ENCODE measurements at places on chromosomes 11 and 22.

DNA sequence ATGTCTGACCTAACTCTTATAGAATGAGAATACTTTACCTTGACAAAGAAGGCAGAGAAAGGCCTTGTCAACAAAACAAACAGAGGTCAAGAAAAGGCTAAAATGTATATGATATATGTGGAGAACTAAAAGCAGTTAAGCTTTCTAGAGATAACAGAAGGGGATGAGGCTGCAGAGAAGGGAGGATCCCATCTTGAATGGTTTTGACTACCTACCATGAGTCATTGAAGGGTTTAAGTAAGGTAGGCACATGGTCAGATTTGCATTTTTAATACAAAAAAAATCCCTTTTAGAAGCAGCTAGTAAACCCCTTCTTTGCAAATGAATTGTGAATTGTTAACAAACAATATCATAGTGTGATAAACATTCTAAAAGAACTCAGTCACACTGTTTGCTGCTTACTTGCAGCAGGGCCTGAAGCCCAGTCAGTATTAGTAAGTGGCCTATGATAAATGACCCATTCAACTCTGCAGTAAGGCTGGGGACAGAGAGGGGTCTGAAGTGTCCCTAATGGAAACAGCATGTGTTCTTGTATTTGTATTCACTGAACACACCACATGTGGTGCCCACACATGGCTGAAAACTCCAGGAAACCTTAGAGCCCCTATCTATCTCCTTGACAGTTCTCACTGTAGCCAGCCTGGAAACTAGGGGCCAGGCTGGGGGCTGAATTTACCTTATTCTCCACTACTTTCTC is 328.8 kb upstream of the PITPNB start:
- no peak for DNase-seq

GRCh38 chr22:19086896-19087295 is 35.3 kb downstream of the DGCR2 start:
- no peak for DNase-seq

- DNase-seq, result no peak
Observed at GRCh38 chr11:12441231-12441861, 64.0 kb downstream of the PARVA start.

DNA sequence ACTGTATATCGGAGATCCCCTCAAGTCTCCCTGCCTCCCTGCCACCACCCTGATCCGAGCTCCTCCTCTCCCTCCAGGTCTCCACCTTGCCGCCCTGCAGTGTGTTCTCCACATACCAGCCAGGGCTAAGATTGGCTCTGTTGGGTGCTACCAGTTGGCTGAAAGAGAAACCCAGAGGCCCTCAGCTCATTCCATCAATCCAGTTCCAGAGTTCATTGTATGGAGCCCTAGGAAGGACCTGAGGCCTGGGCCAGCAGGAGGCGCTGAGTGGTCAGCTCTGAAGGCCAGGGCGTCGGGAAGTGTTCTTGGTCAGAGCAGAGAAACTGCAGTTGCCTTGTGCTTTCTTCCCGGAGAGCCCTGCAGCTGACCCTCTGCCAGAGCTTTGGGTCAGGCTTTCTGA is 2.2 kb upstream of the TOP3B start:
- peak; percentile 31 for DNase-seq

DNA sequence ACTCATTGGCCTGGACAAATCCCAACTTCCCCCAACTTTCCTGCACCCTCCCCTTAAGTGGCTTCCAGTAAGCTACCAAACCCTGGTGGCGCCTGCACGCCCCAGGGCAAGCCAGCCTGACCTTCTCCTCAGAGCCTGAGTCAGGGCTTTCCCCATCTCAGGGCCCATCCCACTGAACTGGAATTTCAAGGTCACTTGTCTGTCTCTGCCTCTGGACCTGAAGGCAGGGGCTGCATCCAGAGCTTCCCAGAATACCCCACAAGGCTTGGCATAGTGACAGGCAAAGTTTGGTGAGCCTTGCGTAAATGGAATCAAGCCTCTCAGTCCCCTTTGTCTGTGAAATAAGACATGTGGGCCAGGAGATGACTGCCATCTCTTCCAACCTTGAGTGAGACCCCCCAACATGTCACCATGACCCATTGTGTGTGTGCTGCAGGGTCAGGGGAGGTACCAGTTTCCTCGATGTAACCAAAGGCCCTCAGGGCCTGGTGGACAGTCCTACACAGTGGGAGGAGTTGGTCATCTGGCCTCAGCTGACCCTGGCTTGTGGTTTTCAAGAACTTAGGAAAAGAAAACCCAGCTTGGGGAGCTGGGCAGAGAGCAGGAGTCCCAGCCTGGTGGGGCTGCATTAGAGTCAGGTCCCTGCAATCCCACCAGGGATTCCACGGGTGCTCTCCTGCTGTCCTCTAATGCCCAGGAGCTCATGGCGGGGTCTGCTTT is 8.9 kb downstream of the ALX4 start:
- DNase-seq, result no peak

GRCh38 chr11:47373876-47374719 is 4.2 kb downstream of the SPI1 start:
- peak; percentile 61 for DNase-seq

- DNase-seq, result no peak
Observed at GRCh38 chr11:28339488-28339887, 231.3 kb downstream of the METTL15 start.

- peak; percentile 88 for DNase-seq
Observed at GRCh38 chr11:117232092-117232878, at the start of gene RNF214. TSS of gene RNF214 (plus strand) at chr11:117232671. CDS start at chr11:117234273, 1,602 bp downstream.

DNA sequence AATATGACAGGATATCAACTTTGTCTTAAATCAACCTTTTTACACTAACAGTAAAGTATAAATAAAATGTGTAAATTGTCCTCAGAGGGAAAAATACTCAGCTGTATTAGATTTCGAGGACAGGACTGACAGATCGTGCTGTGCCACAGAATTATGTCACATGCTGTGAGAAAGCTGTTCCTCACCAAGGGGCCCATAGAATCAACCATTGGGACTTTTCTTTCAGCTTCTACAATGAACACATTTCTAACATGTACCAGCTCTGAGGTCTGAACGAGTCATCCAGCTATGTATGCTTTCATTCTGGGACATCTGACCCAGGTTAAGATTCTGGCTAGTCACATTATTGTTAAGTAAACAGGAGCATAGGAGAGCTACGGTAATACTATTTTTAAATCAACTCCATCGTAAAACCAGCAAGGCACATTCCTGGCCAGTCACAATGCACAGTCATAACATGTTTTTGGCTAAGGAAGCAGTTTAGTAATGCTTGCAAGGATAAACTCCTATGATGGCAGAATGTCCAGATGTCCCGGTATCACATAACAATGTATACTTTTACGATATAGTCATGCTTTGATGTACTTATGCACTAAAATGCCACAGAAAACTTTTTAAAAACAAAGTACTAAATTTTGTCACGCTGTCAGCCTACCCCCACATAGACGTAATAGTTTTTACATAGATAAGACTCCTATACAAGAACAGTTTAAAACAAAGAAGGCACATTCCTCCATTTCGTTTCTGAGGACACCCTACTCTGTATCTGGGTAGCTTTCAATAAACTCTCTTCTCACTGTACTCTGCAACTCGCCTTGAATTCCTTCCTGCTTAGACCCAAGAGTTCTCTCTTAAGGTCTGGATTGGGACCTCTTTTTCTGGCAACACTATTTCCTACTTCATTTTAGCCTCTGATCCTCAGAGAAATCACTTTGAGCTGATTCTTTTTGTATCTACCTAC is 27.4 kb downstream of the ZNF214 start:
- DNase-seq, result no peak

GRCh38 chr11:64268025-64268892 is 16.2 kb downstream of the BAD start:
- no peak for DNase-seq

- DNase-seq, result peak; percentile 59
Observed at GRCh38 chr11:72091292-72091691, 10.6 kb downstream of the LRRC51 start.

GRCh38 chr22:28506150-28506535 is 173.5 kb downstream of the TTC28 start:
- DNase-seq, result no peak

- DNase-seq, result no peak
Observed at GRCh38 chr11:130100381-130101095, 30.8 kb downstream of the APLP2 start.

GRCh38 chr11:133955081-133955891 is 1.5 kb downstream of the IGSF9B start:
- DNase-seq, result no peak

DNA sequence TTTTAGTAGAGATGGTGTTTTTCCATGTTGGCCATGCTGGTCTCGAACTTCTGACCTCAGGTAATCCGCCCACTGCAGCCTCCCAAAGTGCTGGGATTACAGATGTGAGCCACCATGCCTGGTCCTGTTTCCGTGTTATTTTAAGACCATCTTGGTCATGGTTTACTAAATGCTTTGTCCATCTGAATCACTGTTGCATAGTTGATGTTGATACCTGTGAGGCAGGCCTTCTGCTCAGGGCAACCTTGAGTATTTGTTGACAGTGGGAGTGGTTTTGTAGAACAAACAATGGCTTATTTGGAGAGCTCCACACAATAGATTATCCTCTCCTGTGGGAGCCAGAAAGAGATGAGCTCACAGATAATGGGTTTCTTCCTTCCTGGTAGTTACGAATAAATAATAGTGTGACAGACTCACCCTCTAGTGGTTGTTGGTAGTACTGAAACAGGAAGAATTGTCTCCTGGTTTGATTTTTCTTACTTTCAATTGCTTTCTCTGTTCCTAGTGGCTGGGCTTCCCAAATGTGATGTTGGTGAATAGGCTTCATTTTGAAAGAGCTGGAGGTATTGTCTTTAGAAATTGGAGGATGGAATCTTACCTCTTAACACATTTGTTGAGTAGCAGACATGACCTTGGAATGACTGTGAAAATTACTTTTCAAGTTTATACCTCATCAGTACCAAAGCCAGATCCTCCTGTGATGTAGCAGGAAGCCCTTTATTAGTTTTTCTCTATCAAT is 39.0 kb downstream of the CTNND1 start:
- DNase-seq, result peak; percentile 64

DNA sequence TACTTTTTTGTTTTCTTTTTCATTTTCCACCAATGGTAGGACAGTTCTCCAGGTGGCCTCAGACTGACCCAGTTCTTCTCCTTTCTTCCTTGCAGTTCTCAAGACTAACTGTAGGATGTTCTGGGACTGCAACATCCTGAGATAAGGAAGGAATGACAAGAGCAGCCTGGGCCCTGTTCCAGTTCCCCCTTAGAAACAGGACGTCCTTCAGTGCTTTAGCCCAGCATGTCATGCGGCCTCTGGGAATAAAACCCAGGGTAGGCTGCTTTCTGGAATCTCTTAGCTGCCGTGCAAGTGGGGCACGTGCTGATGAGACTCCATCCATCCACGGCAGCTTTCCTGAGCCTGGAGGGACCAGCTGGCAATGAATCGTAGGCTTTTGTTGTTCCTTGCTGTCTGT is 24.0 kb upstream of the CADM1 start:
- DNase-seq, result no peak

GRCh38 chr11:114149689-114150407 is 90.3 kb downstream of the ZBTB16 start:
- no peak for DNase-seq

DNA sequence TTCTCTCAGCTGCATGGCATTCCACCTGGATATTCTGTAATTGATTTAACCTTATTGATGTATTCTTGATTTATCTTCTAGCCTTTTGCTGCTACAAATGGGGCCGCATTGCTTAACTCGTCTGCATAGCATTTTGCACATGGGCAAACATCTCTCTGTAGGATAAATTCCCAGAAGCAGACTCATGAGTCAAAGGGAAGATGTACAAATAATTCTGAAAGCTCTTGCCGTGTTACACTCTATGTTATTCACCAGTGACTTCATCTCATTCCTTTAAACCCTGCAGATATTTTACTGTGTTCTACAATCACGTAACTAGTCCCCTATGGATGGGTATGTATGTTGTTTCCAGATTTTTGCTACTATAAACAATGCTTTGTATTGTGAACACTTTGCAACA is 112.7 kb downstream of the SEZ6L start:
- DNase-seq, result no peak

DNA sequence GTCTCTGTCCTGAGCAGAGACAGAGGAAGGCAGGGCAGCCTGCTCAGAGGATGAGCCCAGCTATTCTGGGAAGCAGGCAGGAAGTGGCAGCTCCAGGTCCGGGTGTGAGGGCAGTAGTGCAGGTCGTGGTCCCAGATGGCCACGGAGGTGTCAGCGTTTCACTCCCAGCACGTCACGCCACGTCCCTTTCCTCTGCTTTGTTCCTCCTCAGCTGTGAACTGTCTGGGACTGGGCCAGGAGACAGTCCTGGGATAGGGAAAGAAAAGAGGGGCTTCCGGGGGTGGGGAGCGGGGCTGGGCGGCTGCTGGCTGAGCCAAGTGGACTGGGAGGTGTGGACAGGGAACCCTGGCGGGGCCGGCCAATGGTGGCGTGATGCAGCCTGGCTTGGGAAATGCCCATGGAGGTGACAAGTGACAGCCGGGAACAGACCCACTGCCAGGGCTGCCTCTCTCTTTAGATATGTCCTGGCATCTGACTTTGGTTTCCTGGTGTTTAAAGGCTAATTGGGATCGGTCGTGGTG is 64.7 kb downstream of the KCNQ1 start:
- no peak for DNase-seq

DNA sequence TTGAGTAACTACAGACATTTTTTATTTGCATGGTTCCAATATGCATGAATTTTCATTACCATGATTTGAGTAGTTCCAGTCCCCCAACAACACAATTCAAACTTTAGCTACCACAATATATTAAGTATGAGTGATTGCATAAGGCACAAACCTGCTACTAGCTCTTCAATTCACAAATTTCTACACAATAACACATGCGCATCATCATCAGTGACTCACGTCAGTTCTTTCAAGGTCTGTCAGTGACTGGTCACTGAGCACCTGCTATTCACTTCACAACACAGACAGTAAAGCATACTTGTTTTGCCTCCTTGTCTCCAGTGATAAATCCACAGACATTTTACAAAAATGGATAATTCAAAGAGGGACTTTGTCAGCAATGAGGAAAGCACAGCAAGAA is 435.1 kb upstream of the CCDC90B start:
- DNase-seq, result no peak

DNA sequence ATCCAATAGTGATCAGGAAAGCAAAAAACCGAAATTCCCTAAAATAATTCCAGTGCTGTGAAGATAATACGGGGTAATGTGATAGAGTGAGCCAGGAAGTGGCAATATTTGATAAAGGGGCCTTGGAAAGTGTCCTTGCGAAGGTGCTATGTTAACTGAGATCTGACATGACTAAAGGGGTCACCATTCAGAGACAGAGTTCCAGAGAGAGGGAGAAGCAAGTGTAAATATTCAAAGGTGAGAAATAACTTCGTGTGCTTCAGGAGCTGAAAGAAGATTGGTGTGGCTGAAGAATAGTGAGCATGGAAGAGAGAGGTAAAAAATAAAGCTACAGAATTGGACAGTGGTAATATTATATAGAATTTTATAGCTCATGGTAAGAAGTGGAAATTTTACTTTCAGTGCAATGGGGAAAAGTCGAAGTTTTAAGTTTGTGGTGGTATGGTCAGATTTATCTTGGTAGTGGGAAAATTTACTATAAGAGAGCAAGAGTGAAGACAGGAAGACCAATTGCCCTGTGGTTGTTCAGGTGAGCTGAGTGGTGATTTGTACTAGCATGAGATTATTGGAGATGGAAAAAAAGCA is 164.5 kb downstream of the JRKL start:
- DNase-seq, result no peak

Data from neuronal stem cell (in vitro differentiated cells).